ENCODE measurements at places on chromosomes 2 and 18. TPM values are rescaled to one million over a fixed set of nuclear protein-coding genes. Genes with fewer than 3 reads are reported as not detected.

TNFAIP6 gene
- 32.4 TPM for total RNA-seq

SPIRE1 gene
- 14.9 TPM for total RNA-seq

CXCR1 gene
- not detected for total RNA-seq

ASXL2 gene
- 10.7 TPM for total RNA-seq

IL1RL2 gene
- total RNA-seq: 0.88 TPM

FAM161A gene
- total RNA-seq: 1.8 TPM

SATB2 gene
- 7.3 TPM for total RNA-seq

PASK gene
- total RNA-seq: 4.6 TPM
